Stimulated activated CD4-positive, alpha-beta T cell treated with anti-CD3 and anti-CD28 coated beads, Interleukin-1b, Interleukin-23, amount 100 ng/mL, for 1 hour (primary cell): ENCODE measurements at places on chromosomes 2 and 18.

DNA sequence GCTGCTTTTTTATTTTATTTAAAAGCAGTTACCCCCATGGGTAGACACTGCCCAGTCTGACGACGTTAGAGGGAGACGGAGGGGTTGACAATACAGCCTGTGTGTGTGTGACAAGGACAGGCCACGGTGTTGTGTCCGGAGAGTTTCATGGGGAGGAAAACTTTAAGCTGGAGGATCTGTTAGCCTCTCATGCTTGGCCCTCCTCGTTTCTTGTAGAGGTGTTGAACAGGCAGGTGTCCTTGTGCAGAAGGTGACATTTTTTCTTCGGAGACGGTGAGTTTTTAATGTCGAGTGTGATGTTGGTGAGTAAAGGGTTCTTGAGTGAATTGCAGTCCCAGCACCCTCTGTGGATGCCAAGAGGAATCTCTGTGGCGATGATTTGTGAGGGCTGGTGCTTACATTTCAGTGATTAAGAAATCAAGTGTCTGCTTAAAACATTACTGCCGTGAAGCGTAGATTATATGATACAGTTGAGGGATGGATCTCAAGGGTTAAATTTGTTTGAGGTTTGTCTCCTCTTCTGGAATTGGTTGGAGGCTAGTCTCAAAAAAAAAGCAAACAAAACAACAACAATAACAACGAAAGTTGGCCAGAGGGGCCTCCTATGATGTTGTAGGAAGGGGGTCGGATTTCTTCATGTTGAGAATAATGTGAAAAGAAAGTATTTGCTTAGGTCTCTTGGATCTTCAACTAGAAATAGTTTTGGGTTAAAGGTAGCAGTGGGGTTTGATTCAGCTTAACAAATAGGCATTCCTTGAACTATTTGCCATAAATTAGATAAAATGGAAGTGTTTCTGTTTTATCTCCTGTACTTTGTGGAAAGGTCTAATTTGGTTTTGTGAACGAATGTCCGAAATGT, 1.6 kb downstream of the NCOA1 start:
- DNase-seq = no peak

DNA sequence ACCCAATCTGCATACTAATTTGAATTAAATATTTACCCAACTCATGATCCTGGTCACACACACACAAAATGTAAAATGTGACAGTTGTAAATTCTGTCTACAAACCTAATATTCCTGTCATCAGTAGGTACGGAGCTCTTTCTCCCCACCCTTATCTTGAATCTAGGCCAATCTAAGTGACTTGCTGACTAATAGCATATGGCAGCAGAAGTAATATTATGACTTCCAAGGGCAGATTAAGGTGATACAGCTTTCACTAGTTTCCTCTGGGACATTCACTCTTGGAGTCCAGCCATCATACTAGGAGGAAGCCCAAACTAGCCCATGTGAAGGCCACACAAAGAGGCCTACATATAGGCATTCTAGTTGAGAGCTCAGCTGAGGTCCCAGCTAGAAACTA, 89.4 kb downstream of the TMEM131 start:
- DNase-seq = no peak

DNA sequence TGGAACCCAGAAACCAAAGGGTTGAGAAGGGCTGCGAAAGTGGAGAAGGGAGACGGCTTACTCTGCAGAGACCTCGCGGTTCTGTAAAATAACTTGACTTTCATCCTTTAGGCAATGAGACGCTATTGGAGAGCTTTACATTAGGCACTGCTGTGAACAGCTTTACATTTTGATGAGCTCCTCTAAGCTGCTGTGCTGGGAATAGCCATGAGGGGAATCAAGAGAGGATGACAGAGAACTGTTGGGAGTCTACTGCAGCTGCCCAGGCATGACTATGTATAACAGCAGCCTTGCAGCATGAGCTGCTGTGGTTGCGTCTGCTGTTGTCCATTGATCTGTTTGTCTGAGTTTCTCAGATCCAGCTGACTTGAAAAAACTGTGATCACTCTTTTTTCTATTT, 310.8 kb upstream of the MAP2 start:
- no peak for DNase-seq

- no peak for DNase-seq
Measured at GRCh38 chr2:1591461-1591770, 152.9 kb downstream of the PXDN start.

- DNase-seq = no peak
Measured at GRCh38 chr2:197191940-197192322, 118.6 kb downstream of the ANKRD44 start.
